G401 (cell line): ENCODE measurements at places on chromosomes 5 and 9. TPM values are rescaled to one million over a fixed set of nuclear protein-coding genes. Genes with fewer than 3 reads are reported as not detected.

GRCh38 chr9:132218208-132218607 lies 56.4 kb downstream of the NTNG2 start:
- no peak for DNase-seq

DNA sequence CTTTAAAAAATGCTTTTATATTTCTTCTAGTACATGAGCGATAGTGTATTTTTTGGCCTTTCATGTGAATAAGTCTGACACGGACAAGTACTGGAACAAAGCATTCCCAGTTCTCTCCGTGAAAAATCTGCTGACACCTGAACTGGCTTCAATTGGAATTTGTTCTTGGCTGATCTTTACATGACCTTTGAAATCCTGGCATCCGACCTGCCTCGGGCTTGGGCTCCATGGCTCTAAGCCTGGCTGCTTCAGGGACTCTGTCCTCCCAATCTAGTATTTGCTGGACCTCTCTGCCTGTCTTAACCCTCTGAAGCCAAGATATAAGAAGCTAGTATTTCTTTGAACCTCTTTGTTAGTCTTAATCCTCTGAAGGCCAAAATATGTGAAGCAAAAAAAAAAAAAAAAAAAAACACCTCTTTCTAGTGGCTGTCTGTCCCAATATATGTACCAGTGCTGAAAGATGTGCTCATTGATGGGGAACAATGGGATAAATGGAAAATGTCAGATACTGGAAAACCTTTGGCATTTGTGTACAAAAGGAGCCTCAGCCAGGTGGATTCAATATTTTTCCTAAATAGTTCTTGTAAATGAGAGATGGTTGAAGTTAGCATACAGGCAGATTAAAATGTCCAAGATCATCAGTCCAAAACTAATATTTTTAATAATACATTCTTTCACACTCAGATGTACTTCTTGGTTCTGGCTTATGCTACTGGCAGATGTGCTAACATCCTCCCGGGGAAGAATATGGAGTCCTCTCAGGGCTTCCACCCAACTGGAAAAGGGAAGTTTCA lies 470.6 kb downstream of the TUSC1 start:
- no peak for DNase-seq

DNA sequence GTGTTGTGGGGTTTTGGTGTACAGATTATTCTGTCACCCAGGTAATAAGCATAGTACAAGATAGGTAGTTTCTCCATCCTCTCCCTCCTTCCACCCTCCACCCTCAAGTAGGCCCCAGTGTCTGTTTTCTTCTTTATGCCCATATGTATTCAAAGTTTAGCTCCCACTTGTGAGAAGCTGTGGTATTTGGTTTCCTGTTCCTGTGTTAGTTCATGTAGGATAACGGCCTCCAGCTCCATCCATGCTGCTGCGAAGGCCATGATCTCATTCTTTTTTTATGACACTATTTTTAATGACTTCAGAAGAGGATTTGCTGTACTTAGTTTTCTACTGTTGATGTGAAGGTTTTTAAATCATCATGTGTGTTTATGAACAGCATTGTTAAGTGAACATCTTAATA lies 11.9 kb downstream of the CCDC180 start:
- DNase-seq: no peak

- no peak for DNase-seq
Observed at GRCh38 chr9:124348831-124349230, 66.4 kb downstream of the PSMB7 start.

The IFNA21 gene
- not detected in 2 replicates for total RNA-seq

The KIF12 gene
- total RNA-seq: 0.27 and 1.0 TPM in 2 replicates

The CCNI2 gene
- total RNA-seq: 0.07 TPM in 1 of 2 replicates, not detected in the other

The EQTN gene
- total RNA-seq: not detected in 2 replicates
